WTC11 (cell line): ENCODE measurements at places on chromosomes 13 and 19.
A peak's percentile ranks its signal among the peaks of the same experiment; 100 is the strongest.

- no peak for DNase-seq
Measured at GRCh38 chr13:27304611-27305010, 34.0 kb downstream of the RASL11A start.

DNA sequence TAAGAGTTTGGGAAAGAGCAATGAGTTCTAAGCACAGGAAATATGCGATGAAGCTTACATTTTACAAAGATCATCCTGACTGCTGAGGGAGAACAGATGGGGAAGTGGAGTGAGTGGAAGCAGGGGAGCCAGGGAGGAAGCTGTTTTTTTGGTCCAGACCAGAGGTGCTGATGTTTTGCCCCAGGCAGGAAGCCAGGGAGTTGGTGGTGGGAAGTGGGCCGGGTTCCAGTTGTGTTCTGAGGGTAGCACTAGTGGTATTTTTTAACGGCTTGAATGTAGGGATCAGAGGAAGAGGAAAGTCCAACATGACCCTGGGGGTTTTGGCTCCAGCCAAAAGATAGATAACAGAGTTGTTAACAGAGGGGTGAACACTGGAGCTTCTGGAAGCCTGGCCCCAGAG lies 20.7 kb upstream of the OLFM4 start:
- DNase-seq, result no peak

- DNase-seq, result no peak
Measured at GRCh38 chr13:40132249-40132648, 476.8 kb downstream of the COG6 start.

- DNase-seq, result peak; percentile 54
Measured at GRCh38 chr19:45215391-45216191, 29.6 kb downstream of the EXOC3L2 start.

- no peak for DNase-seq
Measured at GRCh38 chr19:2195361-2195760, 31.6 kb downstream of the DOT1L start.

DNA sequence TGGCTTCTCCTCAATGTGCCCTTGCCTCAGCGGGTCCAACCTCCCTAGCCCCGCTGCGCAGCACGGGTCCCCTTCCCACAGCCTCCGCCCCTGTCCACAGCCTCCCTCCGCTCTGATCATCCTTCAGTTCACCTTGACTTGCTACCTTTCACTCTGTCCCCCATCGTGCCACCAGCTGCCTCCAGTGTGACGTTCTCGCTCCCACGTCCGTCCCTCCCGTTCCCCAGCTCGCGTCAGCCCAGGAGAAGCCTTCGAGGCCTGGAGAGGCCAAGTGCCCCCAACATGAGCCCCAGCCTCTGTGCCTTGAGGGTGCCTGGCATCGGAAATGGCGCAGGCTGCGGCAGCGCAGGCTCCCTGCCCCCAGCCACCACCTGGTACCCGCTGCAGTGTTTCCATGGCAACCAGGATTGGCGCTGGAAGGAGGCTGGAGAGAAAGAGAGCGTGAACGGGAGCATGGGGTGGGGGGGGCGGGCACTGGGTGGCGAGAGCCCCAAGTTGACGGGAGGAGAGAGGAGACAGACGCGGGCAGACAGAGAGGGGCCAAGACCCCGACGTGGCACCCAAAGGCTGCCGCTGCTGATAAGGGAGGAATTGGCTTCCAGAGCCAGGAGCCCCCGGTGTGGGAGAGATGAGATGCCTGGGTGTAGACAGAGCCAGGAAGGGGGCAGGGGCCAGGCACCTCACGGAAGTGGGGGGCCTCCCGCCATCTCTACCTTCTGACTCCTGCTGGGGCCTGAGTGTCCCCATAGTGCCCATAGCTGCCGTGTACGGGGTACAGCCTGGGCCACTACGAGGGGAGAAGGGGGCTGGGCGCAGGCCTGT lies 844 bp upstream of the ASPDH start:
- no peak for DNase-seq

DNA sequence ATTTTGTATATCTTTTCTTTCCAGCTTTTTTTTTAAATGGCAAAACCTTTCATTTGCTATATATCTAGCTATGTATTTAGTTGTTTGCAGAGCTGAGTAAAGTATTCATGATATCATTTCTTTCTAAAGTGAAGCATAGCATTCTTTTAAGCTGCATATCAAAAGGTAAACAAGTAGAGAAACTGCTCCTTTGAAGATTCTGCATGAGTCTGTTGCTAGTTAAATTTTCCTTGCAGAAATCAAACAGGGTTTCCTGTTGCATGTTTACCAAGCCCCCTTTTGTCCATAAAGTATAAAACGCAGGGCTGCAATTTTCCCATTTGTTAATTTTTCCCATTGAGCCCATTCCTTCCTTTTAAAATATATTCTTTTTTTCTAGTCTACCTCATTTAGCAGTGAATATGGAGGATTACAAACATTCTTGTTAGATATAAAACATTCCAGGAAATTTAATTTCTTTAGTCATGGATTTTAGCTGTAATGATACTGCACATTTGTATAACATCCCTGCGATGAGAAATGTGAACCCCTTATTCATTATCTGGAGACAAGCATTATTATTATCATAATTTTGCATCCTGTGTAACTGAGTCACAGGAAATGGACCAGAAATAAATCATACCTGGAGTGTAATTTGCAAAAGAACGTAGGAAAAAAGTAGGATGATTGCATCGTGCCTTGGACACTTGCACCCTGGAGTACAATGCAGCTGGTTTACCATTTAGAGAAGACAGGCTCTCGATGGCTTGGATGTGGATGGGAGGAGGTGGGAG lies 110.9 kb upstream of the ARGLU1 start:
- no peak for DNase-seq

GRCh38 chr13:113849981-113850721 lies 13.7 kb downstream of the GAS6 start:
- no peak for DNase-seq

DNA sequence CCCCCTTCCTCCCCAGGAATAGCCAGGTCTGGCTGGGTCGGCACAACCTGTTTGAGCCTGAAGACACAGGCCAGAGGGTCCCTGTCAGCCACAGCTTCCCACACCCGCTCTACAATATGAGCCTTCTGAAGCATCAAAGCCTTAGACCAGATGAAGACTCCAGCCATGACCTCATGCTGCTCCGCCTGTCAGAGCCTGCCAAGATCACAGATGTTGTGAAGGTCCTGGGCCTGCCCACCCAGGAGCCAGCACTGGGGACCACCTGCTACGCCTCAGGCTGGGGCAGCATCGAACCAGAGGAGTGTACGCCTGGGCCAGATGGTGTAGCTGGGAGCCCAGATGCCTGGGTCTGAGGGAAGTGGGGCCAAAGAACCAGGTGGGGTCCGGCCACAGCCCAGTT lies 3.2 kb downstream of the KLK2 start:
- no peak for DNase-seq

GRCh38 chr13:102548811-102549210 lies 48.0 kb upstream of the TPP2 start:
- no peak for DNase-seq

- DNase-seq, result no peak
Measured at GRCh38 chr13:71030784-71031183, 836.2 kb downstream of the DACH1 start.

GRCh38 chr13:21911646-21912298 lies 240.9 kb downstream of the FGF9 start:
- DNase-seq, result no peak

- no peak for DNase-seq
Measured at GRCh38 chr19:12733369-12734214, 892 bp downstream of the TRIR start.

GRCh38 chr19:1616875-1617274 lies 11.6 kb upstream of the UQCR11 start:
- no peak for DNase-seq

DNA sequence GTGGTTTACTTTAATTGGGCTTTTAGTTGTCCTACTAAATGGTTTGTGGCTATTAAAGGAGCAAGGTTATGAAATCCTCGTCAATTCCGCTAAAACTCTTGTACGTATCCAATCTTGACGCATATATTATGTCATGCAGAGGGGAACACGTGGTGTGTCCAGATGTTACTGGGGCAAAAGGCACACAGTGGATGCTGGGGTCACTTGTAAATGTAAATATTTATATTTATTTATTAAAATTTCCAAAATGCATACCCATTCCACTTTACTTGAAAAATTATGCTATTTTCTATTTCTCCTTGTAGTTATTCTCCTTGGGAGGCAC lies 36.7 kb upstream of the SLC46A3 start:
- DNase-seq, result no peak

GRCh38 chr19:13120817-13121216 lies 2.8 kb downstream of the NACC1 start:
- no peak for DNase-seq

DNA sequence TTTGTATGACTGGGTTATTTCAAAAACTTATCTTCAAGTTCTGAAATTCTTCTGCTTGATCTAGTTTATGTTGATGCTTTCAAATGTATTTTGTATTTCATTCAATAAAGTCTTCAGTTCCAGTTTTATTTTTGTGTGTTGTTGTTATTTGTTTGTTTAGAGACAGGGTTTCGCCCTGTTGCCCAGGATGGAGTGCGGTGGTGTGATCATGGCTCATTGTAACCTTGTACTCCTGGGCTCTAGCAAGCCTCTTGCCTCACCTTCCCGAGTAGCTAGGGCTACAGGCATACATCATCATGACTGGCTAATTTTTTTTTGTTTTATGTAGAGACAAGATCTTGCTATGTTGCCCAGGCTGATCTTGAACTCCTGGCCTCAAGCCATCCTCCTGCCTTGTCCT lies 40.3 kb upstream of the ARHGEF7 start:
- DNase-seq, result no peak

- DNase-seq, result no peak
Measured at GRCh38 chr19:13995017-13995728, 10.9 kb downstream of the RFX1 start.

DNA sequence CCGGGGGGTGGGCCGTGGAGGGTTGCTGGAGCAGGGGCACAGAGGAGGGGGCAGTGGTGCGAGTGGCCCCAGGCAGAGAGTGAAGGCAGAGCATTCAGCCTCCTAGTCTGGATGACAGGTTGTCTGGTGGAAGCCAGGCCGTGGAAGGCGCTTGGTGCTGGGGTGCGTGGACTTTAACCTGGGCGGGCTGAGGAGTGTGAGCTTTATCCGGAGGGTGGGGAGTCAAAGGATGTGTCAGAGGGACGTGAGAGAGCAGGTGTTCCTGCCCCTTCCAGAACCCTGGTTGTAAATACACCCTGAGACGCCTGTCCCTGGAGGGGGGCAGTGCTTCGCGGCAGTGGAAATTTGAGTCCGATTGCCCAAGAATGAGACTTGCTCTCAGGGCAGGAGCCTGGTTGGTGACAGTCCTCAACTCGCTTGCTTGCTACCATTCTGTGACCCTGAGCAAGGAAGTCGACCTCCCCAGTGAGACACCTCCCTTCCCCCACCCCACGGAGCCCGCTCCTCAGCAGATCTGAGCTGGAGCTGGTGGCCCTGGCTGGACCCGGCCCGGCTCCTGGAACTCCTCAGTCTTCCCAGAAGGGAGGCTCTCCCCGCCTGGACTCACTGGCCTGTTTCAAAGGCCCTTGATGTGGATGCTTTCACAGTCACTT lies 2.3 kb downstream of the SPPL2B start:
- no peak for DNase-seq

DNA sequence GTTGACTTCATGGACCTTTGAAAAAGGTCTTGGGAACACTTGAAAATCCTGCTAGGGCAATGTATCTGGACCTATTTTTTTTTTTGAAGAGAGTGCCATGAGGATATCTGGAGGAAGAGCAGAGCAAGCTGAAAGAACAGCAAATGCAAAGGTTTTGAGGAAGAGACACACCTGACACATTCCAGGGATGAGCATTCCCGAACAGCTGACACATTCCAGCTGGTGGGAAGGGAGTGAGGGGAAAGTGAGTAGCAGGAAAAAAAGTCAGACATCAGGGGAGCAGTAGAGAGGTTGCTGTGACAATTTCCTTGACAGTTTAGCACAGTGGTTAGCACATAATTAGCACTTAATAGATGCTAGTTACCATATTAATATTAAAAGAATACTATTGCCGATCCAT lies 14.7 kb downstream of the DGKH start:
- no peak for DNase-seq

- no peak for DNase-seq
Measured at GRCh38 chr19:16026756-16027155, 49.5 kb upstream of the TPM4 start.

DNA sequence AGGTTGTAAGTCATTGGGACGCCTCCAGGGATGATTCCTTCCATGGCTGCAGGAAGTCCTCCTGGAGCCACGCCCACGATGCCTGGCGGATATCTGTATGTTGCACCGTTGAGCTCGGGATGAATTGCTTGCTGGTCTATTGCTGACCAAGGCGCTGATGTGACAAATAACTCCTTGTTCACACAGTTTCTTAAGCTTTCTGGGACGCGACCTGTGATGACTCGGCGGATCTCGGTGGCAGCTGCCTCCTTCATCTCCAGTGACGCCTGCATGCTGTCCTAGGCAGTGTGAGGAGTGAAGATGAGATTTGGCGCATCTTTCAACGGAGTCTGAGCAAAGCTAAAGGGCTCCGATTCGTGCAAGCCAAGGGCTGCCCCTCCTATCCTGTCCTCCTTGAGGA lies 7.6 kb upstream of the ZNF566 start:
- DNase-seq, result no peak

DNA sequence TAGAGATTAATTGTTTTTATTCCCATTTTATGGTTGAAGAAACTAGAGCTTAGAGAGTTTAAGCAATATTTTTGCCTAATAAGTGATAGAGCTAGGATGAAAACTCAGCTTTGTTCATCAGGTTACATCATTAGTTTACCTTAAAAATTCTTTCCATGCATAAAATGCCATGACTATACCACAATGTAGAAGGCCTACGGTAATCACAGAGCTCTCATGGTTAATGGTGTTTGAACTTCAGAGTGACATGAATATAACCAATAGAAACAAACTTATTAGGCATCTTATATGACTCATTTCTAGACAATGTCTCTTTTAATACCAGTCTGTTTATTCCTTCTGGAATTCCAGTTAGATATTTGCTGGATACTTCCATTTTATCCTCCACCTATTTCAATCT lies 78.5 kb downstream of the FGF9 start:
- DNase-seq, result no peak
